Esophagus squamous epithelium (tissue), 5 donors: ENCODE measurements at places on chromosomes 16 and 17.

DNA sequence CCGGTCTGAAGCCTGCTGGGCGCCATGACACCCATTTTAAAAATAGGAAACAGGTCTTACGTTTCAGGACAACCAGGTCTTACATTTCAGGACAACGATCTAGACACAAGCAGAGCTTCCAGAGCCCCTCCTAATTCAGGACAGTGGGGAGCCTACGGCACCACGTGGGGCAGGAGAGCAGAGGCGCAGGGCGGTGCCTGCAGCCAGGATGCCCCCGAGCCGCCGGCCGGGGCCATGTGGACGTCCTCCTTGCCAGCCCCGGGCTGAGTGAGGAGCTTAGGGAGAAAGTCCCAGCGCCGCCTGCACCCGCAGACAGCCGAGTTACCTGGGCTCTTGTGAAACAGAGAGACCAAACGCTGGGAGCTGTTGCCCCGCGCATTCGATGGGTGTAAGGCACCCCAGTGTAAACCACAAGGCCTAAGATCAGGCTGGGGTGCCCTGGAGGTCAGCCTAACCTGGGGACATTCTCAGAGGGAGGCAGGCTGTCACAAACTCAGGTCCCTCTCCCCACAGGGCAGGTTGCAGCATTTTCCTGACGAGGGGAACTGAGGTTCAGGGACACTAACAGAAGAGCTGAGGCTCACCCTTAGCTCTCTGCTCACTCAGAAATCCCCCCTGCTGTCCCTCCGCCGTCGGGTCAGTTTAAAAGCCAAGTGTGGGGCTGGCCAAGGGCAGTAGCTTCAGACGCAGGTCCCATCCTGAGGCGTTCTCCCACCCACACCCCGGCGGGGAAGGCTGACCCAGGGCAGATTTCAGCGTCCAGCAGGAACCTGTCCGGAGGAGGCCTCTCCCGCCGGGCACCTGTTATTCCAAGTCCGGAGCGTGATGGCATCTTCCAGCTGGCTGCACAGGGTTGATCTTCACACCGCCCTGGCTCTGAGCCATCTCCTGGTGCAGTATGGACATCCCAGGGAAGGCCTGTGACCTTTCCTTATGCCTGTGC, 1.8 kb upstream of the NOTUM start:
- DNase-seq, result no peak

- DNase-seq, result no peak
These were observed 5.0 kb downstream of the SEC14L1 start for GRCh38 chr17:77145612-77146245.

GRCh38 chr17:48596000-48596734, 2.6 kb upstream of the HOXB5 start:
- no peak for DNase-seq

DNA sequence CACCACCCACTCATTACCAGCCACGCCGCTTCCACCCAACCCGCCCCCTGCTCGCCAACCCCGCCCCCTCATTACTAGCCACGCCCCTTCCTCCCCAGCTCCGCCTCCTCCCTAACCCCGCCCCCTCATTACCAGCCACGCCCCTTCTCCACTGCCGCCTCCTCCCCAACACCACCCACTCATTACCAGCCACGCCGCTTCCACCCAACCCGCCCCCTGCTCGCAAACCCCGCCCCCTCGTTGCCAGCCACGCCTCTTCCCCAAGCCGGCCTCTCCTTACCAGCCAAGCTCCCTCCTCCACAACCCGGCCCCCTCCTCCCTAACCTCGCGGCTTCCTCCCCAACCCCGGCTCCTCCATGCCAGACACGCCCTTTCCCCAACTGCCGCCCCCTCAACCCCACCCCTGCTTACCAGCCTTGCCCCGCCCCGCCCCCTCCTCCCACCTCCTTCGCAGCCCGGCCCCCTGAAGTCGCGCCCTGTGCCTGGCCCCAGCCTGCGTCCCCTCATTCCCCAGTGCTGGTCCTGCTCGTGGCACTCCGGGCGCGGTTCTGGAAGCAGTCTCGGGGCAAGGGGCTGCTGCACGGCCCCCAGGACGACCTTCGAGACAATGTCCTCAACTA, 7.3 kb downstream of the SLC22A31 start:
- no peak for DNase-seq

DNA sequence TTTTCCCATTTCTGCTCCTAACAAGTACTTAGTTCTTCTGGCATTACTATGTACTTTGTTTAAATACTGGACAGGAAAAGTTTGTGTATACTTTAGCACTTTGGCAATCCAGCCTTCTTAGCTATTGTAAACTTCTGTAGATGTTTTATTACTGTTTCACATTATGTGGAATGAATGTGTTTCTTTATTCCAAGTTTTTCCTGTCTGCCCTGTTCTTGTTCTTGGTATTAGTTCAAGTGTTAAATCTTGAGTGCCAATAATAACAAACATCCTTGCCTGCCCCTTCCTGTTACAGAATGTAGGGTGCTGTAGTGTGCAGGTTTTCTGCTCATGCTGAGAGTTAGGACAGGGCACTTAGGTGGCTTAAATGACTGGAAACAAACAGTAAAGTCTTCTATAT, 7.3 kb upstream of the CAPNS2 start:
- DNase-seq, result no peak

- DNase-seq, result no peak
These were observed 124.9 kb upstream of the KCNJ16 start for GRCh38 chr17:69949973-69950695.
